ENCODE measurements at places on chromosomes 4 and X.

- DNase-seq = no peak
Observed at GRCh38 chr4:154612472-154613414, at the start of gene FGG. TSS of gene FGG (minus strand) at chr4:154612656. CDS start at chr4:154612609, 47 bp downstream.

DNA sequence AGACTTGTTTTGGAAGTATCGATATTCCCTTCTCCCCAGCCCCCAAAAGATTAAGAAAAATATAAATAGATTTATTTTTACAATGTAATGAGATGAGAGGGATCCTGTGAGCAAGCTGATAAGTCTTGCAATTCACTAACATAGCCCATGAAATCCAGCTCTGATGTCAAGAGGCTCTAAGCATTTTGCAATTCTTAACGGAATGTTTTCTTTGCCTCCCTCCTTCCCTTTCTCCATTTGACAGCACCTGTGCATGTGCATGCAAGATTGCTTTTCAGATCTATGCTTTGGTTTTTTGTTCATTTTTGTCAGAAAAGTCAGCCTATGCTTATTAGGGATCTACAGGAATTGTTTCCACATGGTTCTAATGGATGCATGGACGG, 169.9 kb downstream of the SLIT2 start:
- DNase-seq = no peak

DNA sequence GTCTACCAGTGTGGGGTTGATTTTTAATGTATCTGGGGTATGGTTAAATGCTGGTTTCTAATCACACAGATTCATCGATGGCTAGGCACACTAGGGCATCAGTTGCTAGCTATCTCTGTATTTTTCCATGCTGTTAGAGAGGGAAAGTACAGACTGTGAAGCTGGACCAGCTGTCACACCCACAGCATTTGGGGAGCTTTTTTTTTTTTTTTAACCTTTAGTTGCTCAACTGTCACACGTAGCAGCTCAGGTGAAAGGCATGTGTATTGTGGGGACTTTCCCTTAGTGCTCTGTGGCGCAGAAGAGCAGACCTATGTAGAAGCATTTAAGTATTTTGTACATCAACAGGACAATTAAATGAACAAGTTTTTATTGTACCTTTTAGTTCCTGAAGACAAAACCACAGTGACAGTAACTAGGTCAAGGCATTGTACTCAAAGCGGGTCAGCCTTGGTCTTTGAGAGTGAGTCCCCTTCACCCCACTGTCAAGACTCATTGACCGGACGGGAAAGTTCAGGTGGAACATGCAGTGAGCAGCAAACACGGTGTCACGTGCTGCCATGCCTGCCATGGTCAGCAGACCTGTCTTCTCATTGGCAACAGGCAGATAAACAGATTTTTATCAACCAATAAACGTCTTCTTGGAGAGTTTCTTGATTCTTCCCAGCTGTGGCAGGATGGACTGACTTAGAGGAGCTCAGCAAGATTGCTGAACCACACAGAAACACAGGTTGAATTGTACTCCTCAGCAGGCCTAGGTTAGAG, 65.3 kb downstream of the CASP3 start:
- DNase-seq = no peak

- DNase-seq = no peak
Observed at GRCh38 chr4:93532234-93532633, 296.3 kb upstream of the ATOH1 start.

- DNase-seq = no peak
Observed at GRCh38 chr4:176635372-176636261, 157.1 kb downstream of the VEGFC start.

DNA sequence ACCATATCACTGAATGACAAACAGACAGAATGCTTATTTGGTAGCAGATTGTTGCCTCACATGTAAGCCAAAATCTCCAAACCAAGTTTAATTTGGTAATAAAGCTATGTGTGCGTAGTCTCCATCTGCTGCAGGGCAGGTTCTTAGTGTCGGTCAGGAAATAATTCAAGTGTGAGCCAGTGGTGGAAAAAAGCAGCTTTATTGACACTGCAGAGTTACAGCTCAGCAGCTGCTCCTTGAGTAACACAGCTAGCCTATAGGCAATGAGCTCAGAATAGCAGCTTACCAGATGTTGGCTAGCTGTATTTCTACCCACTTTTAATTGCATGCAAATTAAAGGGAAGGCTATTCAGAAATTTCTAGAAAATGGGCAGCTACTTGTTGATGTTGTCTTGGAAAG, 757.8 kb upstream of the HS3ST1 start:
- DNase-seq = no peak

GRCh38 chr4:2624782-2625530, 88.5 kb downstream of the FAM193A start:
- no peak for DNase-seq

GRCh38 chr4:15562114-15562513, 92.4 kb downstream of the CC2D2A start:
- no peak for DNase-seq

DNA sequence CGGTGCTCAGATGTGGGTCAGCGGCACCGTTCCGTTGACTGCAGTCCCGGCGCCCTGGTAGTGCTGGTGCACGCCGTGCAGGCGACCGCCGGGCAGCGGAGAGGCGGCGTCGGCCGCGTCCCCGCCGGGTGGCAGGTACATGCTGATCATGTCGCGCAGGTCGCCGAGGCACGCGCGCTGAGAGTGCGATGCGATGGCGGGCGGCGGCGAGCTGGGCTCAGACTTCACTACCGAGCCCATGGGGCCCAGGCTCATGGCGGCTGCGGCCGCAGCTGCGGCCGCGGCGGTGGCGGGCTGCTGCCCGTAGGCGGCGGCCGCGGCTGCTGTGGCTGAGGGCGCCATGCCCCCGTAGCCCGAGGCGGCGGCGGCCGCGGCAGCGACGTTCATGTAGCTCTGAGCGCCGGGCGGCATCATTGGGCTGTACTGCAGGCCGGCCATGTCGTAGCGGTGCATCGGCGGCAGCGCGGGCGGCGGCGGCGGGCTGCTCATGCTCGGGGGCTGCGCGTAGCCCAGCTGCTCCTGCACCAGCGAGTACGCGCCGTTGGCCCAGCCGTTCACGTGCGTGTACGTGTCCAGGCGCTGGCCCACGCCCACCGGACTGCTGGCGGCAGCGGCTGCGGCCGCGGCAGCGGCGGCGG, 1.0 kb downstream of the SOX3 start:
- DNase-seq = no peak

GRCh38 chrX:68698942-68699341, 51.5 kb downstream of the STARD8 start:
- DNase-seq = no peak

- DNase-seq = no peak
Observed at GRCh38 chr4:23290656-23291055, 597.9 kb downstream of the GBA3 start.

- no peak for DNase-seq
Observed at GRCh38 chrX:56733459-56734046, 4.5 kb downstream of the NBDY start.

GRCh38 chr4:137768196-137768595, 235.9 kb upstream of the PCDH18 start:
- no peak for DNase-seq

DNA sequence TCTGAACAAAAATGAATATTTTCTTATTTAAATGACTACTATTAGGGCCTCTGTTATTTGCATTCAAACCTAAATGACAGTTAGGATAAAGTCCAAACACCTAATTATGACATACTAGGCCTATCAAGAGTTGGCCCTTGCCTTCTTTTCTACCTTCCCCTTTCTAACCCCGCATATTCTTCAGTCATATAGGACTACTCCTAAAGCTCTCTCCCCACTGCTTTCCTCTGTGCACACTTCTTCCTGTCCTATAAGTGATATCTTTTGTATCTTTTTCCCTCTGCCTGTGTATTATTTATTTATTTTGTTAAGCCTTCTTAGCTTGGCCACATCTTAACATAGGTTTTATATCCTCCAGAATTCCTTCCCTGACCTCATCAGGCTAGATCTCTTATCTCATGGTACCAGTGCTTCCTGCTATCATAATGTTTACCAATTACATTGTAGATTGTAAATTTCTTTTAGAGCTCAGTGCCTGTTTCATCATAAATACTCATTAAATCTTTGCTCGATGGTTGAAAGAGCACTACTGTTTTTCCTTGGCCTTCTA, 22.5 kb downstream of the ERVMER34-1 start:
- DNase-seq = no peak

GRCh38 chrX:154650221-154650510, 3.2 kb downstream of the CTAG2 start:
- no peak for DNase-seq
